Stimulated activated CD8-positive, alpha-beta memory T cell treated with anti-CD3 and anti-CD28 coated beads, Interleukin-4, amount 100 ng/mL, for 24 hours (primary cell): ENCODE measurements at places on chromosomes 1 and 21.
A peak's percentile ranks its signal among the peaks of the same experiment; 100 is the strongest.

GRCh38 chr1:206411321-206411720 is 59.0 kb upstream of the IKBKE start:
- no peak for DNase-seq

DNA sequence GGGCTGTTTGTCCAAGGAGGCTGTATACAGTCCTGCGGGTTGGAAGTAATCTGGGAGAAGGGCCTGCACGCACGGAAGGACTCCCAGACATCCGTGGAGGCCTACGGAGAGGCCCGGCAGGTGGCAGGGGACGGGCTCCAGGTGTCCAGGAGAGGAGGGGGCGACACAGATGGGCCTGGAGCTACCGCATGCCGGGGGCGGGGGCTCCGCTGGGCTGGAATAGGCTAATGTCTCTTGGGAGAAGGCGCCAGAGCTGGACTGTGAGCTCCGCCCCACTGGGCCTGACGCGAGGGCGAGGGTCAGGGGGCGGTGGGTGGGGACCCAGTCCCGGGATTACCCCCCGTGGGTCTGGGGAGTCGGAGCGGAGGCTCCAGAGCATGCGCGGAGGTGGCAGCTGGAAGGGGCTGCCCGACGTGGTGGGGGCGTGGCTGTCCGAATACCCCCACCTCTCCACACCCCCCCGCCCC is 659 bp downstream of the AGO1 start:
- DNase-seq, result peak; percentile 31

DNA sequence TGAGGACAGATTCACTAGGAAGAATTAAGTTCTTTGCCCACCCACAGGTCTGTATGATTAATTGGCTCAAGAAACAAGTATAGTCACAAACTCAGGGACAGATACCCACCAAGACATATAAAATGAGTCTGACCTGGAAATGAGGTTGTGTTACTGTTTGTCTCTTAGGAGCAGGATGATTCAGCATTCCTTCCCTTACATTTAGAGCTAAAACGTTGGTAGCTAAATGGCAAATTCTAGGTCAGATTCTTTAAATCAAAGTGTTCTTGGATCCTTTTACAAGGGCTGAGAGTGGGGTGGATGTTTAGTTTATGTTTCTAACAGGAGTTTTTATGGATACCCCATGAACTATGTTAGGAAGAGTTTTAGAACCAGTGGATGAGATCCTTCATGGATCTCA is 4.7 kb downstream of the RIMKLA start:
- DNase-seq, result no peak

DNA sequence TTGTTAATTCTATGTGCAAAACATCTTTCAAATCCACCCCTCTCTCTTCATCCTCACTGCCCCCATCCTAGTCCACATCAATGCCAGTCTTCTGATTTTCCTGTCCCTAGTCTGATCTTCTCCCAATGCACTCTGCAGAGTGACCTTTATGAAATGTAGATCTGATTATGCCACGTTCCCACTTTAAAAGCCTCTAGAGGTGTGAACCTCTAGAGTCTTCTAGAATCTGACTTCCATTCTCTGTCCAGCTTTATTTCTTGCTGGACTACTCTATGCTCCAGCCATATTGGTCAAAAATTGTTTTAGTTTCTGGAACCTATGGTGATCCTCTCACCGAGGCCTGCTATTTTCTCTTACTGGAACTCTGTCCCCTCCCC is 32.5 kb downstream of the ZNF648 start:
- DNase-seq, result no peak

GRCh38 chr1:116153692-116154031 is 42.5 kb downstream of the MAB21L3 start:
- no peak for DNase-seq

GRCh38 chr1:202765721-202766120 is 42.5 kb downstream of the KDM5B start:
- no peak for DNase-seq

DNA sequence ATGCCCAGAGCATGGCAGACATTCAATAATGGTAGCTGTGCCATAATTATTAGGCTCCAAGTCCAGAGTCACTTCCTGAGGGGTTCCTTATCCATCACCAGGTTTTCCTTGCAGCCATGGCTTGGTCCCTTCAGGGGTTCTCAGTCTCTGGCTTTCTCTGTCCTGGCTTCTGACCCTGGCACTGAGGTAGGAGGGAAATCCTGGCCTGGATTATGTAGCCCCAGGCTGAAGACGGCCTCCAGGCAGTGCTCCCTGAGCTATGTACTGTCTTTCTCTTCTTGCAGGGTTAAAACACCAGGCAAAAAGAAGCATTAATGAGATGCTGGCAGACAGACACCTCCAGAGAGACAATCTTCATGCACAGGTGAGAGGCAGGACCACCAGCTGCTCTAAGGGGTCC is 9.5 kb upstream of the PADI3 start:
- DNase-seq, result no peak

- DNase-seq, result no peak
Observed at GRCh38 chr1:46008585-46008984, 123.8 kb downstream of the PIK3R3 start.

GRCh38 chr1:84782881-84783280 is 92.6 kb upstream of the SSX2IP start:
- no peak for DNase-seq

GRCh38 chr1:75870951-75871350 is 61.3 kb downstream of the ASB17 start:
- DNase-seq, result no peak
